Hematopoietic multipotent progenitor cell treated with erythropoietin and hydrocortisone succinate and interleukin-3 and kit ligand, for 8 days (in vitro differentiated cells): ENCODE measurements at places on chromosomes 11 and 22.

GRCh38 chr11:114252767-114253166 is 43.4 kb upstream of the NNMT start:
- DNase-seq: no peak

DNA sequence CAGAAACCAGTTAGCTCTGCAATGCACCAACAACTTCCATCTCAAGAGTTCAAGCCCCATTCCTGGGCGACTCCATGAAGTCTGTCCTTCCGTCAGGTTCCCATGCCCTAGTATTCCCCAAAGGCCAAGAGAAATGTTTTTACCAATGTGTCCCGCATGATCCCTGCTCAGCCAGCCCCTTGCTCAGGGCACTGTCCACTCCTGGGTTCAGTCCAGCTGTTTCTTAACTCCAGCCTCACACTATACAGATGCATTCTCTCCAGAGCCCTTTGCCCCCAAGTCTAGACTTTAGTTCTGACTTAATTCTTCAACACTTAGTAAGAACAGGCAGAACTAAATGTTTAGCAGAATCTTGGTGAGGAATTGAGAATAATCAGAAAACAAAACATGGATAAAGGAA is 497.5 kb downstream of the SOX6 start:
- no peak for DNase-seq

DNA sequence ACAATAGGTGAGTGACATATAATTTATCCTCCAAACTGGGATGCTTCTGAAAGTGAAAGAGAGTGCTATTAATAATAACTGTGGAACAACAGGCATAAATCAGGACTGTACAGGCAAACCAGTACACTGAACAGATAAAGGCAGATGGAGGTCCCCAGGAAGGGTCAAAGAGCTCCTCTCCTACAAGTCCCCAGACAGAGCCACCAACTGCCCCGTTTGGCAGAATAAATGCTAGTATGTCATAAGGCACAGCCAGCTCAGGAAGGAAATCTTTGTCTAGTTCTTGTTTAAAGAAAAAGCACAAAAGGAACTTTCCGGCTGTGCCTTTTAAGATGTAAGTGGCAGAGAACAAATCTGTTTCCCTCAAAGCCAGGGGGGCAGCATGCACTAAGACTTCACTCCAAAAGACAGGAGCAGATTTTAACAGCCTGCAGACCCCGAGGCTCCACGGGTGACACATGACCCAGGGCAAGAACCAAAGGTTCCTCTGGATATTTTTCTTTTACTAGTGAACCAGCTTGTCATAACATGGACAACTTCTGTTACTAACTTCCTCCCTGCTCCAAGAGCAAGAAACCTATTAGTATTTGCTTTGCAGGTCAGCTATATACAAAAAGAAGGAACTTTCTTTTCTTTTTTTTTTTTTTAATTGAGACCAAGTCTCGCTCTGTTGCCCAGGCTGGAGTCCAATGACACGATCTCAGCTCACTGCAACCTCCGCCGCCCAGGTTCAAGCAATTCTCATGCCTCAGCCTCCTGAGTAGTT is 50.2 kb downstream of the MYH9 start:
- DNase-seq: no peak

DNA sequence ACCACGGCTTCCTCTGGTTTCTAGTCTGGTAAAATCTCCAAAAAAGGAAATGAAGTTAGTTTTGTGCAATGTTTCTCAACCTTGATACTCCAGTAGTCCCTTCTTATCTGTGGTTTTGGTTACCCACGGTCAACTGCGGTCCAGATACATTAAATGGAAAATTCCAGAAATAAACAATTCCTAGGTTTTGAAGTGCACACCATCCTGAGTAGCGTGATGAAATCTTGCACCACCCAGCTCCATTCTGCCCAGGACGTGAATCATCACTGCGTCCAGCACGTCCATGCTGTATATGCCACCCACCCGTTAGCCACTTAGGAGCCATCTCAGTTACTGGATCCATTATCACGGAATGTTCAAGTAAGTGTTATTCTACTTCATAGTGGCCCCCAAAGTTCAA is 117.0 kb downstream of the FBXO7 start:
- peak; percentile 63 for DNase-seq

DNA sequence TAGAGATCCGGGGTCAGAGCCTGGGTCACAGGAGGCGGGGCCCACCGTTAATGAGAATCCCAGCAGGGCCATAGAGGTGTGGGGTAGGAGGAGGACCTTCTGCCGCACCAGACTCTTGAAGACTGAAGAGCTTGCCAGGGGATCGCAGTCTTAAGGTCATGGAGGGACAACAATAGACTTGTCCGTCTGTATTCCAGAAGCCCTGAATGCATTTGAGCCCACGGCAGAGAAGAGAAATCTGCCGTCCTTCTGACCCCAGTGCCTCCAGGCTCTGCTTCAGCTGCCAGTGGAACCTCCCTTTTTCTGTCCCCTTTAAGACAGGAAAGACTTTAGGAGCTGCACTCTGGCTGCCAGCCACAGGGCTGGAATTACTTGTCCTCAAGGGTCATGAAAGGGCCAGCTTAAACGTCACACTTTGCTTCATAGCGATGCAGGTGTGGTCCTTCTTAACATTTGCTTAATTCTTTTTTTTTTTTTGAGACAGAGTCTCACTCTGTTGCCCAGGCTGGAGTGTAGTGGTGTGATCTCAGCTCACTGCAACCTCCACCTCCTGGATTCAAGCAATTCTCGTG is 15.5 kb upstream of the ST3GAL4 start:
- no peak for DNase-seq

DNA sequence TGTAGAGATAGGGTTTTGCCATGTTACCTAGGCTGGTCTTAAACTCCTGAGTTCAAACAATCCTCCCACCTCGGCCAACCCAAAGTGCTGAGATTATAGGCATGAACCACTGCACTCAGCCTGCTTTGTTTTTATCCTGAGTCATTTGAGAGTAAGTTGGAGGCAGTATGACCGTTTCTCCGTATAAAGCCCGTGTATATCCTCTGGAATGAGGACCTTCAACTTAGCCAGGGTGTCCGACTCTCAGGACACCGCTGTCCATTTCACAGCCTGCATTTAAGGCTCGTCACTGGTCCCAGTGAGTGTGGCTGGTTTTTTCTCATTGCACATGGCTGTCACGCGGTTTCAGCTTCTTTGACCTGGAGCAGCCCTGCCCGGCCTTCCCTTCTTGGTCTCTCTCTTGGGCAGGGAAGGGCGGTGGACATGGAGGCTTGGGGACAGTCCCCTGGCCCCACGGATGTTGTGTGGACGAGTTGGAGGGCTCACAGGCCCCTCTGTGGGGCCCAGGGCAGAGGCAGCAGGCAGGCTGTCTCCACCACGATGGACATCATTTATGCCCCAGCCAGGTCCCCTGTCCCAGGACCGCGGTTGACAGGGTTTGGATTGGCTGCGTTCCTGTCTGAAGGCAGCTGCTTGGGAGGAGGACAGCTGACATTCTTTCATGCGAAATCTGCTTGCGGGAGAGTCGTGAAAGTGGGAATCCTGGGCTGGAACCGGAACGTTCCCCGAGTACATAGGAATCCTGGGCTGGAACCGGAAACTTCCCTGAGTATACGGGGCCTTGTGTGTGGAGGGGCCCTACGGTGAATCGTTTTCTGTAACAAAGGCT is 93.3 kb downstream of the KCNQ1 start:
- DNase-seq: no peak

GRCh38 chr22:42945027-42945426 is 69.9 kb downstream of the PACSIN2 start:
- no peak for DNase-seq

DNA sequence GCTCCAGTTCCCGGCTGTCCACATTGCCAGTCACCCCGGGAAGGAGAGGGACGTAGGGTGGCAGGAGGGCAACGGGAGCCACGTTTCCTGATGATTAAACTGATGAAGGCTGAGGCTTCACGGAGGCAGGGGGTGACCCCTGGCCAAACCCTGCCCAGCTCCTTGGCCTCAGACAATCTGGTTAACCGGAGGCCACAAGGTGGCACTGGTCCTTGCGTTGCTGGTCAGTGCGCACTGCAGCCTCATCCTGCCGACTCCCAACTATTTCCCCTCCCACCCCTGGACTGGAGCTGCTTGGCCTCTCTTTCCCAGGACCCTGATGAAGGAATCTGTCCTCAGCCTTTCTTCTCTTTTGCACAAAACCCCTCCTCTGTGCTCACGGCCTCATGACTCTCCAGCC is 75.3 kb downstream of the PDE2A start:
- DNase-seq: no peak

DNA sequence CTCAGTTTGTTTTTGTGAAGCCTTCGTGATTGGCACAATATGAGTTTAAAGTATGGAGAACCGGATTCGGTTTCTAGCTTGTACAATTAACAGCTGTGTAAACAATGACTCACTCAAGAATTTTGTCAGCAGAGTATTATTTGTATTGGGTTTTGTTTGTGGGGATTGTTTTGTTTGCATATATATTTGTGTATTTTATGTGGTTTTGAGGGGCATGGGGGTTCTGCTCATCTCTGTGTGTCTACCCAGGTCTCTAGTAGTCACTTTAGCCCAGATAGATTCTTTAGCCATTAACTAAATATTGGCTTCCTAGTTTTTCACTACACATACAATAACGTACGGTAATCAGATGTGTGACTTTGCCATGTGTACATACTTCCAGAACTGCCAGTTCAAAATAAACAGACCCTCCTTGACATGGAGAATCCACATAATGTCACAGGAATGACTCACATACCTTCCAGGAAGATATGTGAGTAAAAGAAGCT is 7.5 kb upstream of the MS4A7 start:
- no peak for DNase-seq

- peak; percentile 39 for DNase-seq
These were observed 1.9 kb upstream of the ADM start for GRCh38 chr11:10302744-10303557.

- no peak for DNase-seq
These were observed 58.9 kb upstream of the EMID1 start for GRCh38 chr22:29146771-29147170.

- no peak for DNase-seq
These were observed 630.4 kb downstream of the METTL15 start for GRCh38 chr11:28738549-28738948.

GRCh38 chr22:40797427-40797826 is 21.7 kb downstream of the SLC25A17 start:
- no peak for DNase-seq

- no peak for DNase-seq
These were observed 18.6 kb downstream of the USH1C start for GRCh38 chr11:17525570-17525969.

DNA sequence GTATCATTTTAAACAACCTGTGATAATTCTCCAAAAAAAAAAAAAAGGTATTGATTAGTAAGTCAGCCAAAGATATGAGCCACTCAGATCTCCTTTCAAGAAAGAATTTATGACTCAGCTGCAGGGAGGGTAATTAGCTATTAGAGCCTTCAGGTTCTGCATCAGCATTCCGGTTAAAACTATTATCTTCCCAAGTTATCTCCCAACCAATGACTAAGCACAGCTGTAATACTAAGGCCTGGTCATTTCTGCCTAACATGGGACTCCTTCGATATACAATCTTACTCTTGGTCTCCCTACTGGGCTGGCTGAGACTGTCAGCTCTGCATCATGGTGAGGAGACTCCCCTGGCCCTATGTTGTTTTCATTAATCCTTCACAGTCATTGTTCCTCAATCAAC is 60.4 kb downstream of the SBF2 start:
- DNase-seq: no peak

DNA sequence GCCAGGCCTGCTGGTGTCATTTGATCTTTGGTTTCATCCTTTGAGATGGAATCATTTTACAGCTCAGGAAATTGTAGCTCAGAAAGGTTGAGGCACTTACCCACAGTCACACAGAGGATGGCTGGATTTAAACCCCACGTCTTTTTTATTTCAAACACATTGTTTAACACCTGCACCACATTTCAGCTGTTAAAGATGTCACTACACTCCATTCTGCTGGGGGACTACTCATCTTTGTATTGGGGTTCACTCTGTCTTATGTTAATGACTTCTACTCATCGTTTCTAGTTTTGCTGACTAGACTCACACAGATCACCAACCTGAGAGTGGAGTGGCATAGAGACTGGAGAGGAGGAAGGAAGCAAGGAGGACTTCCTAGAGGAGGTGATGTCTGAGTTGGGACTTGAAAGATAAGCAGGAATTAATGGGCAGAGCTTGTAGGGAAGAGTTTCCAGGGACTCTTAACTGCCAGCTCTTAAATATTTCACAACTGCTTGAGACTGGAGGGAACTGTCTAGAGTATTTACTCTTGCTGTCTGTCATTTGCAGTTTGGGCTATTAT is 80.0 kb downstream of the TP53I11 start:
- DNase-seq: no peak

DNA sequence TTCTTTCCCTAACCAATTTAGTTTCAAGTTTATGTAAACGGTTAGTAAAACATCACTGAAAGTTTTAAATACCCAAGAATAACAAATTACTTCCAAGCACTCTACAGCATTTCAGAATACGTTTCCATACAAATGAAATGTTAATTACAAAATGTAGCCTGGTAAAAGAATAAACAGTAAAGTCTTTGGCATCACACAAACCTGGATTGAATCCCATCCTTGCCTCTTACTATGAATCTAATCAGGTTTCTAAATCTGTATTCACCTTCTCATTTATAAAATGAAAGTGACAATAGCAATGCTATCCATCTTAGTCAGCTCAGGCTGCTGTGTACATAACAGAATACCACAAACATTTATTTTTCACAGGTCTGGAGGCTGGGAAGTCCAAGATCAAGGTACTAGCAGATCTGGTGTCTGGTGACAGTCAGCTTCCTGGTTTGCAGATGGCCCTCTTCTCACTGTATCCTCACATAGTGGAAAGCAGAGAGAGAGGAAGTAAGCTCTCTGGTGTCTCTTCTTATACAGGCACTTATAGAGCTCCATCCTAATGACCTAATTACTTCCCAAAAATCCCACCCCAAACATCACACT is 19.2 kb downstream of the FAM168A start:
- DNase-seq: no peak

DNA sequence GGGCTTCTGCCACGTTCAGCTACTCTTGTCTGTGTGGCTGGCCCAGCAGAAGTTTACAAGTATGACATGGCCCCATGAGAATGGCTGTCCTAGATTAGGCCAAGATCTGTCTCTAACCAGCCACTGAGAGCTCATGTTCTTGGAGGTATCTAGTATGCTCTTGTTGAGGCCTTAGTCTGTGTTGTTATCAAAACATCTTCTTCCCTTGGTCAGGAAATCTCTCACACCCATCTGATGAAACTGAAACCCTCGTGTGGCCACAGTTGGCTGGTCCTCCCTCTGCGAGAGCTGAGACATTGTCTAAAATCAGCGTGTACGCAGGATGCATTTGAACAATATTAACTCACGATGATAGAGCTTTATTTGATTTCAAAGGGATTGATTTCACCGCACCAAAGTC is 109.0 kb upstream of the NNMT start:
- DNase-seq: no peak

DNA sequence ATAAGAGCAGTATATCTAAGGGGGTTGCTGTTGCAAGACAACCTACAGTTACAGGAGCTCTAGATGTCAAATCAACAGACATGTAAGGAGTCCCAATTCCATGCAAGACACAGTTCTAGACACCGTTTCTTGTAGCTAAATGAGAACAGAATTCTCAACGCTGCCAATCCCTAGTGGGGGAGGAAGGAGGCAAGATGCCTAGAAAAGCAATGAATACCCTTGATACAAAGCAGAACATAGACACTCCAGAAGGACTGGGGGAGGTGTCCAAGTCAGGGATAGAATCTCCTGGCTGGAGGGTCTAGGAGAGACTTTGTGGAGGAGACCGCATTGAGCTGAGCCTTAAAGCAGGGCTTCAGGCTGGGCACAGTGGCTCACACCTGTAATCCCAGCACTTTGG is 280.2 kb downstream of the BUD13 start:
- DNase-seq: no peak

- DNase-seq: no peak
These were observed 12.6 kb upstream of the MMP20 start for GRCh38 chr11:102637731-102638130.

- no peak for DNase-seq
These were observed 1.3 kb upstream of the ISX start for GRCh38 chr22:35064664-35065063.

- no peak for DNase-seq
These were observed 30.9 kb upstream of the MPEG1 start for GRCh38 chr11:59243633-59244032.
